ENCODE measurements at places on chromosomes 13 and 19. TPM values are rescaled to one million over a fixed set of nuclear protein-coding genes. Genes with fewer than 3 reads are reported as not detected.

- H3K4me3 ChIP-seq = no peak overlapping the region
- DNase-seq = no peak
- H3K27me3 ChIP-seq = peaks cover 35% of the 10 kb centered on the region
- no peaks in the 10 kb centered on the region for H3K36me3 ChIP-seq
Observed at GRCh38 chr13:102333320-102334198, 68.3 kb downstream of the FGF14 start.

- H3K4me1 ChIP-seq = no peaks in the 10 kb centered on the region
- H3K36me3 ChIP-seq = no peaks in the 10 kb centered on the region
- no peak for DNase-seq
- no peak overlapping the region for H3K4me3 ChIP-seq
- H3K27ac ChIP-seq = no peak overlapping the region
Observed at GRCh38 chr13:106797081-106797640, 229.2 kb upstream of the ARGLU1 start.

Gene SULT2A1
- not detected for total RNA-seq

DNA sequence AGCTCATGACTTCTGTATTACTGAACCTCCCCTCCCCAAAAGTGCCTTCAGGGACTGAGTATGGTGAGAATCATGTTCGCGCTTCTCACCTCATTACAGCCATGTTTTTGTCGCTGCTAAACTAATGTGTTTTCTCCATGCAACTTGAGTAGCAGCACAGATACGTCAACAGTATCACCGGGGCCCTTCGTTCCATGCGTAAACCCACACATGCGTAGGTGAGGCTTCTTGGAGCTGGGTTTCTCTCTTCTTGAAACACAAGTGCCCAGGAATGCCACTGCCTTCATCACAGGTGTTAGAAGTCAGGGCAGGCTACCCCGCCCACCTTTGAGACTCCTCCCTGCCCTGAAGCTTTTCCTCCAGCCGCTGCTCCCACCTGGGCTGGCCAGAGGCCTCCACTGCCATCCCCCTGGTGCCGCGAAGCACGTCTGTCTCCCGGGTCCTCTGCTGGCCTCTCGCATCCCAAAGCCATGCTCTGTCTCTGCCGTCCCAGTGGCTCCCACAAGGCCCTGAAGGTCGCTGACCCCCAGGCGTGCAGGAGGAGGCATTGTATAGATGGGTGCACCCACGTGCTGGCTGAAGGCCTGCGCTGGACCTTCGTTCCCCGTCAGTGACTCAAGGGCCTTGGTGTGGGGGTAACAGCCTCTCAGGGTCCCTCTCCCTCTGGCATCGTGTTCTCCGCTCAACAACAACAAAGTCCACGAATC is 135.3 kb upstream of the MCF2L start:
- no peak overlapping the region for H3K27ac ChIP-seq
- H3K36me3 ChIP-seq = peaks cover 3% of the 10 kb centered on the region
- H3K27me3 ChIP-seq = no peaks in the 10 kb centered on the region
- no peak overlapping the region for H3K4me3 ChIP-seq
- H3K4me1 ChIP-seq = no peaks in the 10 kb centered on the region

Gene GAS6
- 1.5 TPM for total RNA-seq

DNA sequence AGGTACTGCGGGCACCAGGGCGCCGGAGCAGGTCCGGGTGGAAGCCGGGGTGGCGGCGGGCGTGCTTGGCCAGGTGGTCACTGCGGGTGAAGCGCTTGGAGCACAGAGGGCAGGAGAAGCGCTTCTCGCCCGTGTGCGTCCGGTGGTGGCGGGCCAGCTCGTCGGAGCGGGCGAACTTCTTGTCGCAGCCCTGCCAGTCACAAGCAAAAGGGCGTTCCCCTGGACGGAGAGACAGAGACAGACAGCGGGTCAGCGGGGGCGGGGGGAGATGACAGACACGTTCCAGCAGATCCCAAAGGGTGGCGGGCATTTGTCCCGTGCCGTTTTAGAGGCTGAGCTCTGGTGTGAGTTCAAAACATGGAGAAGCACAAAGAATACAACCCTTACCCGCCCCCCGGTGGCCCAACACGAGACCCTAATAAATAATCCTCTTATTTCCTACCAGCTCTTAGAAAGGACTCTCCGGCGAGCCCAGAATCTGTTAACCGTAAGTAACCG is 6.3 kb upstream of the REXO1 start:
- H3K27me3 ChIP-seq = no peaks in the 10 kb centered on the region
- peaks cover 63% of the 10 kb centered on the region for H3K4me1 ChIP-seq
- DNase-seq = no peak
- H3K27ac ChIP-seq = peak overlapping the region; percentile 65

GRCh38 chr13:110700641-110701040 is 5.3 kb downstream of the CARS2 start:
- H3K36me3 ChIP-seq = peaks cover 7% of the 10 kb centered on the region
- no peak overlapping the region for H3K4me3 ChIP-seq
- H3K27me3 ChIP-seq = no peaks in the 10 kb centered on the region
- H3K27ac ChIP-seq = no peak overlapping the region

DNA sequence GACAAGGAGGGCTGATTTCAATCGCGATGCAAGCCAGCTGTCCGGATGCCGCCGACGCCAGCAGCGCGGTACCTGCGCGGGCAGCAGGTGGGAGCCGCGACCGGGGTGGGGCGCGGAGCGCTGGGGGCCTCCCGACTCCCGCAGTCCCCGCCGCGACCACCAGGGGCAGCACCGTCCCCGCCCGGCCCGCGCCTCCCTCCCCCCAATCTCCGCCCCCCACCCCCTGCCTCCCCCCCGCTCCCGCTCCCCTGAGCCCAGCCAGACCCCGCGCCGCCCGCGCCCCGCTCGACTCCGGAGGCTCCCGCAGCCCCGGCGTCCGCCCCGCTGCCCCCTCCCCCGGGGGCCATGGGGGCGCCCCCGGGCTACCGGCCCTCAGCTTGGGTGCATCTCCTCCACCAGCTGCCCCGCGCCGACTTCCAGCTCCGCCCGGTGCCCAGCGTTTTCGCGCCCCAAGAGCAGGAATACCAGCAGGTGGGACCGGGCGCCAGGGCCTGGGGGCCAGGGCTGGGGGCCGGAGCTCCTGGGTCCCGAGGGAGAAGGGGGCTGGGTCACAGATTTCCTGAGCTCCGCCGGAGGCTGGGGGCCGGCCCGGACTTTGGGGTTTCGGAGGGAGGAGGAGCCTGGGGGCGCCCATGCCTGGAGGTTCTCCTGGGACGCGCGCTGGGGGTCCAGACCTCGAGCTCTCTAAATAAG is at the start of gene TTYH1:
Gene TTYH1, plus strand, starts transcription at position 257 of the 693 bp plus-strand sequence. Its CDS starts 89 bp downstream, at position 346.
- DNase-seq = peak; percentile 43
- no peak within 1 kb of the TSS for H3K27ac ChIP-seq
- peaks cover 47% of the 10 kb centered on the region for H3K27me3 ChIP-seq
- no peaks in the 10 kb centered on the region for H3K36me3 ChIP-seq

All from activated T-cell treated with anti-CD3 and anti-CD28 coated beads, Interleukin-2, amount 50 U/mL, for 72 hours (primary cell).